ENCODE measurements at places on chromosomes 1 and 21.
A peak's percentile ranks its signal among the peaks of the same experiment; 100 is the strongest.

- peak; percentile 23 for DNase-seq
Measured at GRCh38 chr1:206979379-206980043, 9.3 kb upstream of the FCAMR start.

DNA sequence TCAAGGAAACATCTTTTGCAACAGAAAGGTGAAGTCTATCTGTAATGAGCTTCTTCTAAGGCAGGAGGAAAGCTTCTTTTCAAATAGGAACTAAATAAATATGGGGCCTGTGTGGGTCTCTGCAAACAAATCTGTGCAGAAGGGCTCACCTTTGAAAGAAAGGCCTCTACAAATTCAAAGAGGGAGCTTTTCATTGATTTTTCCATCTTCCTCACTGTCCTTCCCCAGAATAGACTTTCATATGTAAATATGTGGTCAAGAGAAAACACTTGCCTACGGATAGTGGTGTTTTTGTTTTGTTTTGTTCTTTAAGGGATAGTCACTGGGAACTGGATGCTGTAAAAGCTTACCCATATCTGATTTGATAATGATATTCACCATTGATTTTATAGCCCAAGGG, 223.4 kb downstream of the DSCAM start:
- DNase-seq: no peak

DNA sequence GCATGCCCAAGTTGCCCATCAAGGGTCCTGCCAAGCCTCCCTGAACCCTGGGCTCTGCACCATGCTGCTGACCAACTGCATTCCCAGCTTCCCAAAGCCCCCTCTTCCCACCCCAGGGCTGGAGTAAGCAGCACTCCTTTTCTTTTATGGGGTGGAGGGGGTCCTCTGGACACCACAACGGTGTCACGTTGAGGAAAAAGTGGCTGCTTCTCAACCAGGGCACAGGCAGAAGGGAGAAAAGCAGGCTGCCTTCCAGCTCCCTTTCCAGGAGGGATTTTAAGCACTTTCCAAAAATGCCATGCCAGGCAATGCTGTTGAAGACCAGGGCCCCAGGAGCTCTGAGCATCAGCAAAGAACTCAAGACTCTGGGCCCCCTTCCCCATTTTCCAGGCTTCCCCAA, 691 bp downstream of the RIMS3 start:
- no peak for DNase-seq

DNA sequence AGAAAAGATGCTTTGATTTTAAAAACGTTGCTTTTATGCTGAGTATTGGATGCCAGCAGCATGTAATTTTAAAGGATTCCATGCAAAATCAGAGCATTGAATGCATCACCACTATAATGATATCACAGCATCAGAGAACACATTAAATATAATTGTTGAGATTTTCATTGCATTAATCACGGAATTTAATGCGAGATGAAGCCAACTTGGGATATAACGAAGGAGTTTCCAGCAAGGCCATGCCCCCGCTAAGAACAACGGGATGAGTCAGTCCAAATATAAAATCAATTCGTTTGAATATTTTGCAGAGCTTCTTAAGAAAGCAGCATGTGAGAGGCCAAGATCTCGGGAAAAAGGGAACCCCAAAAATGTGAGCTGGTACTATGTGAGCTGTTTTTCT, 423.4 kb upstream of the CHRM3 start:
- no peak for DNase-seq

DNA sequence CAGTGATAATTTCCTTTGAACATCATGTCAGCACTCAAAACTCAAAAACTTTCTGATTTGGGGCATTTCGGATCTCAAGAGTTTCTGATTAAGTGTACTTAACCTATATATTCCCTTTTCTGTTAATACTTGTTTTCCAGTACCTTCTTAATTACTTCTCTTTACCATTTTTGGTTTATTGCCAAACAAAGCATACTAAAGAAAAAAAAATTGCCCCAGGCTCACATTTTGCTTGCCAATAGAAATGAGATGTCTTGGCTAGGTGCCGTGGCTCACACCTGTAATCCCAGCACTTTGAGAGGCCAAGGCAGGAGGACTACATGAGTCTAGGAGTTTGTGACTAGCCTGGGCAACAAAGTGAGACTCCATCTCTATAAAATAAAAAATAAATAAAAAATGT, 4.8 kb downstream of the PSMD4 start:
- no peak for DNase-seq

- no peak for DNase-seq
Measured at GRCh38 chr1:213977486-213977842, 10.3 kb upstream of the PROX1 start.

Data from hematopoietic multipotent progenitor cell treated with erythropoietin and hydrocortisone succinate and interleukin-3 and kit ligand, for 8 days (in vitro differentiated cells).